Stimulated activated naive CD4-positive, alpha-beta T cell (primary cell): ENCODE measurements at places on chromosomes 13 and 19.

- DNase-seq: no peak
Observed at GRCh38 chr19:33402421-33403220, 29.1 kb downstream of the CEBPG start.

GRCh38 chr19:28920269-28921066 lies 292.5 kb downstream of the UQCRFS1 start:
- no peak for DNase-seq

GRCh38 chr13:30421093-30422053 lies 920 bp upstream of the UBE2L5 start:
- no peak for DNase-seq

DNA sequence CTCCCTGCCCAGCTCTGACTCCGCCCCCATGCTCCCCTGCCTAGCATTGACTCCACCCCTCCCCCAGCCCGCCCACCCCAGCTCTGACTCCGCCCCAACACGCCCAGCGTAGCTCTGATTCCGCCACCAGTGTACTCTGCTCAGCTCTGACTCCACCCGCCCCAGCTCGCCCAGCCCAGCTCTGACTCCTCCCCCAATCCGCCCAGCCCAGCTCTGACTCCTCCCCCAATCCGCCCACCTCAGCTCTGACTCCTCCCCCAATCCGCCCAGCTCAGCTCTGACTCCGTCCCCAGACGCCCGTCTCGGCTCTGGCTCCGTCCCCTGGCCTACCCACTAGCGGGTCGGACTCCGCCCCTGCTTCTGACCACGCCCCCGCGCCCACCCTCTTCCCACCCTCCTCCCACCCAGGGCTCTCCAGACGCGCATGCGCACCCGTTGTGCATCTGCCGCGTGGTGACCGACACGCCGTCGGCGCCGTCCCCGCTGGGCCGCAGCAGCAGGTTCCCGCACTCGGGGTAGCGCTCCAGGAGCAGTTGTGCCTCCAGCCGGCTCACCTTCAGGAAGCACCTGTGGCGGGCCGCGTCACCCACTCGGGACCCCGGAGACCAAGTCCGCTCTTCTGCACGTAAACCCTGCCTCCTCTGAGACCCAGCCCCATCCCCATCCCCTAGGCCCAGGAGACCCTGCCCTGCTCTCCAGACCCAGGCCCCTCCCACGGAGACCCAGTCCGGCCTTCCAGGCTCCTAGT lies 10.2 kb downstream of the STAP2 start:
- DNase-seq: peak; percentile 100

DNA sequence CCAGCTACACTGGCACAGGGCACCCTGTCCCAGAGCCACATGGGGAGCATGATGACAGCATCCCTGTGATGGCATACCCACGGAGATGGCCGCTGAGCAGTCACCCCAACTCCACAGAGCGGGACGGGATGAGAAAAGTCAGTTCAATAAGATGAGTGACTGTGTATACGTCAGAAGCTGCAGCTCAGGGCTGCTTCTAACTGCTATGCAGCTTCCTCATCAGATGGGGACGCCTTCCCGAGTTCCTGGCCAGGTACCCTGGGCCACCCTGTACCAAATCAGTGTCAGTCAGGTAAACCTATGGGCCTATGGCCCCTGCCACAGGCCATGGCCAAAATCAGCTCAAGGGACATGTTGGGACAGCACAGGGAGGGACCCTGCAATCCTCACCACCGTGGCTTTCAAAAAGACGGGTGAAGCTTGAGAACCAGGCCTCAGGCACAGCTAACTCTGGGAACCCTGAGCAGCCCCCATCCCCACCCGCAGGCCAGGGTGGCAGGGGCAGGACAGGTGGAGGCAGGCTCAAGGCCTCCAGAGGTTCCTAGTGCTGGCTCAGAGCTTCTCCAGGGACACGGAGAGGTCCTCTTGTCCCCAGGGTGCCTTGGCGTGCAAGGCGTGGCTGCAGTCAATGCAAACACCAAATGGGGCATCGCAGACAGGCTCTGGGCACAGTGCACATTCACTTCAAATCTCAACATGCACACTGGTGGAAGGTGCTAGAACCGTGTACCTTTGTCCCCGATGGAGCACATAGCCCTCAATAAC lies 122.4 kb downstream of the TUBA3C start:
- DNase-seq: no peak

- DNase-seq: no peak
Observed at GRCh38 chr13:113991676-113992179, 17.9 kb upstream of the C13orf46 start.

DNA sequence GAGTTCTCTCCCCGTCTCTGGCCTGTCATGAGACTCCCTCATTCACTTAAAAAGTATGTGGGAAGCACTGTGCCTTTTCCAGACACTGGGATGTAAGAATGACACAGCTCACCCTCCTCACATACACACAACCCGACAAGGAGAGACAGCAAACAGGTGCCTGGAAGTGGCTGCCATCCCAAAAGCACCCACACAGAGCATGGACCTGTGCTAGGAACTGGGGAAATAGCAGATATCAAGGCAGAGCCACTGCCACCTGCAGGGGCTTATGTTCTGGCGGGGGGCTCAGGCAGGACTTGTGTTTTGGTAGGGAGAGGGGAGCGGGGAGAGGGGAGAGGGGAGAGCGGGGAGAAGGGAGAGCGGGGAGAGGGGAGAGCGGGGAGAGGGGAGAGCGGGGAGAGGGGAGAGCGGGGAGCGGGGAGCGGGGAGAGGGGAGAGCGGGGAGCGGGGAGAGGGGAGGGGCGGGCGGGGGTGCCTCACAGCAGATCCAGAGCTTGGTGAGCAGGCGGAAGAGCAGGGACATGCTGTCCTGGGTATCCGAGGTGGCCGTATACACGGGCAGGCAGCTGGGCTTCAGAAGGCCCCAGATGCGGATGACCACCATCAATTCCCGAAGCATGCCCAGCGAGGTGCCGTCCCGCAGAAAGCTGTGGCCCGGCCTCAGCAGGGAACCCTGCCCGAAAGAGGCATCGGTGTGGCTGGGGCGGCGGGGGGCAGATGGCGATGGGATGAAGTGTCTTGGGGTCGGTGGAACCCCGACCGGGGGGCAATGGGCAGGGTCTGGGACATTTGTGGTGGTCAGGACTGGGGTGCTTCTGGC lies 12.2 kb downstream of the CFD start:
- peak; percentile 67 for DNase-seq

- no peak for DNase-seq
Observed at GRCh38 chr13:41236369-41236768, 27.0 kb downstream of the MTRF1 start.

DNA sequence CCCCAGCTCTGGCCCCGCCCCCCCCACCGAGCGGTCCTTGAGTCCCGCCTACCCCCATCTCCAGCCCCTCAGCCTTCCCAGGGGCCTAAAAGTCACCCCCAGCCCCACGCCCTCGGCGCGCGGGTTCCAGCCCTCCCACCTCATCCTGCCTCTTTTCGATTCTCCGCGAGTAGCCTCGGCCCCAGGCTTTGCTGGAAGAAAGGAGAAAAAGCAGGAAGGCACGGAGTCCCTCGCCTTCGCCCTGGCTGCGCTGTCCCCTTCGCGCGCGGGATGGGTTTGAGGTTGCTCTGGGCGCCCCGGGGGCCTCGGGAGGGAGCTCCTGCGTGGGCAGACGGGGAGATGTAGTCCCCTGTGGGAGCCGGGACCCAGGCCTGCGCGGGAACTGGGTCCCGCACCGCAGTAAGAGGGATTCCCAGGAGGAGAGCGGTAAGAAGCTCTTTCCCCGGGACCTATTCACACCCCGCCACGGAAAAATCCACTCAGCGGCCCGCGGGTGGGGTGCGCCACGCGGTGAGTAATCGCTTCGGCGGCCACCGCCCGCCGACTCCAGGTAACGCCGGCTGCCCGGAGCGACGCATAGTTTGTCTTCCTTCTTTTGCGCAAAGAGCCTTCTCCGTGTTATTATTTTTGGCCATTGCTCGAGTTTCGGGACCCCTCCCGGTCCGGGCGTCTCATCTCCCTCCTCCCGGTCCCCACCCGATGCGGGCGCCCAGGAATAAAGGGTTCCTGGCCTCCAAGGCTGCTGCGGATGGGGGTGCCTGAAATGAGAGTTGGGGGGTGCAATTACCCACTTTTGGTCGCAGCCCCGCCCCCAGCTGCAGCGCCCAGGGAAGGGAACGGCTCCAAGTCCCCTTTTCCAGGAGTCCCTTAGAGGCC lies 865 bp upstream of the CRLF1 start:
- no peak for DNase-seq

- no peak for DNase-seq
Observed at GRCh38 chr19:29587518-29587986, 18.5 kb upstream of the POP4 start.

- DNase-seq: no peak
Observed at GRCh38 chr13:98513837-98514236, 63.1 kb downstream of the STK24 start.

DNA sequence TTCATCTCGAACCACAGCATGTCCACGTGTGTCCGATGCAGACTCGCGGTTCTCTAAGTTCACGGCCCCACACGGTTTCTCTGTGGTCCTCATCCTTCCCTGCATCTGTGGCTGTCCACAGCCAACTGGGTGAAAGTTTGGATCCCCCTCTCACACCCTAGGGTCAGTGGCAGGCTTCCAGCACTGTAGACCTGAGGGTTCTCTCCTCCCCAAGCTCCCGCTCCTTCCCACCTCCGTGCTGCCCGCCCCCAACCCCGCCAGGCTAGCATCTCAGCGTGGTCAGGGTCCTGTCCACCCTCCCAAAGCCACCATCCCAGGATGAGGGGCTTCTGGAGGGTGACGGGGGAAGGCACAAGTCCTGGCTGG lies 3.0 kb downstream of the ANGPTL4 start:
- DNase-seq: no peak

GRCh38 chr19:18046059-18046718 lies 38.2 kb downstream of the ARRDC2 start:
- DNase-seq: no peak

DNA sequence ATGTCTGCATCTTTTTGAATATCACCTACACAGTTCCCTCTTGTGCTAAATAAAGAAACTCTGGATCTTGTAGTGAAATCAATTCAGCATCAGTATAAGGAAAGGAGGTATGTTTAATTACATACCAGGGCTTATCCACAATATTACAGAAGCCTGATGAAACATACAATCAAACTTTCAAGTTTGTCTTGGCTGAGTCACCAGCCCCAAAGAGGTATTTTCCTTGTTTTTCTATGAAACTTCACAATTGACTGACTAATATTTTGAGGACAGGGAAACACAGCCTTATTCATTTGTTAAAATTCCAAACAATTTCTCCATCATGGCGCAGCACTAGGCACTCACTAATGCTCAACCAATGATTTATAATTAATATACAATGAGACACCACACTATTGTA lies 952.4 kb downstream of the PCDH17 start:
- no peak for DNase-seq

DNA sequence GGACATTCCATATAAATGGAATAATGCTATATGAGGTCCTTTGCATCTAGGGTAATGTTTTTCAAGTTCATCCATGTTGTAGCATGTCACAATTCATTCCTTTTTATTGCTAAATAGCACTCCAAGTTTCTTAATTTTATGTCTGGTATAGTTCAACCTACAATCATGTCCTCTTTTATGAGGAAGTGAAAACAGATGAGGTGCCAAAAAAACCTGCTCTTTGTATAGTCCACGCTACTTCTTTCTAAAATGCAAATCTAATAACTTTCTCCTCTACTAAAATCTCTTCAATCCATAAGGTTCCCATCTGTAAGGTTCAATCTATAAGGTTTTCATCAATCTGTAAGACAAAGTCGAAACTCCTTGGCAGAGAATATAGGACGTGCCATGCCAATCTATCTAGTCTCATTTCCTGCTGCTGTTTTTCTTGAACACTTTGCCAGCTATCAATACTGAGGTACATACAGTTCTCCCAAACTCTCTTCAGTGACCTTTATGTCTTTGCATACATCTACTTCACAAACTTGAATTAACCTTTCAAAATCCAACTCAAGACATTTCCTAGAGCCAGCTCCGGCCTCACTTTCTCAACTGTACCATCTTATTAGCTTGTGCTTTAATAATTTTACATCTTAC lies 33.7 kb downstream of the INTS6 start:
- DNase-seq: no peak

GRCh38 chr19:49912965-49913685 lies 15.9 kb upstream of the ATF5 start:
- no peak for DNase-seq
